ENCODE measurements at places on chromosomes 13 and 19. TPM values are rescaled to one million over a fixed set of nuclear protein-coding genes. Genes with fewer than 3 reads are reported as not detected.

- peak overlapping the region; percentile 81 for H3K27ac ChIP-seq
- H3K36me3 ChIP-seq, result no peaks in the 10 kb centered on the region
- peak; percentile 10 for DNase-seq
These were observed 671 bp upstream of the SLC46A3 start for GRCh38 chr13:28719227-28720055.

The TMEM150B gene
- not detected for total RNA-seq

- H3K4me3 ChIP-seq, result no peak overlapping the region
- H3K27me3 ChIP-seq, result no peaks in the 10 kb centered on the region
- peak overlapping the region; percentile 96 for H3K27ac ChIP-seq
- H3K4me1 ChIP-seq, result peaks cover 38% of the 10 kb centered on the region
These were observed 78.3 kb downstream of the FOXO1 start for GRCh38 chr13:40588101-40588500.

DNA sequence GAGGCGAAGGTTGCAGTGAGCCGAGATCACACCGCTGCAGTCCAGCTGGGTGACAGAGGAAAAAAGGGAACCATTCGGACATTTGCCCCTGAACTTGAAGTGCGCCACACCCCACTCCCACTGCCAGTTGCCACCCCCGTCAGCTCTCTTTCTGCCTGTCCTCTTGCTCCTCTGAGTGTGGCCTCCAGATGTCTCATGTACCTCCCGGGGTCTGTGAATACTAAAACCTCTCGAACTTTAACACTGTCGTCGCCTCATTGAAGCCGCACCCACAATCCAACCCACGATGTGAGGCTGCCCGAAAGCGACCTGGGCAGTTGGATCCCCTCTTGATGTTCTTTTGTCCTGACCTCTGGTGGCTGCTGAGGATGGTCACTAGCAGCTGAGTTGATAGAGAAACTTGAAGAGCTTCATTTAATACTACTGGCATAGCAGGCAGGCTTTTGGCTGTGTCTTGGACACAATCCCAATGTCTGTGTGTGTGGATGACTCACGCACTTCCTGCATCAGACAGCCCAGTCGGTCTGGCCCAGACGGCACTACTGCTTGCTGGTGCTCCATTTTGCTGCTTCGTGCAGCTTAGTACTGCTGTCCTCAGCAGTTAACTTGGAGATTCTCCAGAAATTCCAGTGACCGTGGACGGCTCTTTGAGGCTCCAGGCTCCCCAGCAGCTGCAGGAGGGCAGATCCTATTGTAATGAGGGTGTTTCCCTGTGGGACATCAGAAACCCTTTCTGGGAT lies 4.2 kb downstream of the FPR3 start:
- no peaks in the 10 kb centered on the region for H3K27me3 ChIP-seq
- DNase-seq, result peak; percentile 50
- H3K27ac ChIP-seq, result no peak overlapping the region
- H3K36me3 ChIP-seq, result no peaks in the 10 kb centered on the region
- no peaks in the 10 kb centered on the region for H3K4me1 ChIP-seq

The TMEM147 gene
- 110 TPM for total RNA-seq

GRCh38 chr13:106480351-106480910 lies 55.0 kb downstream of the EFNB2 start:
- DNase-seq, result no peak
- H3K4me1 ChIP-seq, result no peaks in the 10 kb centered on the region
- no peaks in the 10 kb centered on the region for H3K27me3 ChIP-seq
- H3K36me3 ChIP-seq, result no peaks in the 10 kb centered on the region

GRCh38 chr19:29745253-29745652 lies 30.2 kb upstream of the C19orf12 start:
- H3K36me3 ChIP-seq, result no peaks in the 10 kb centered on the region
- no peaks in the 10 kb centered on the region for H3K27me3 ChIP-seq
- DNase-seq, result peak; percentile 23

- H3K4me1 ChIP-seq, result no peaks in the 10 kb centered on the region
- H3K4me3 ChIP-seq, result no peak overlapping the region
- no peak for DNase-seq
- H3K27me3 ChIP-seq, result no peaks in the 10 kb centered on the region
These were observed 55.0 kb downstream of the GGACT start for GRCh38 chr13:100533588-100534041.

The ANGPTL8 gene
- not detected for total RNA-seq

- no peaks in the 10 kb centered on the region for H3K27me3 ChIP-seq
- no peaks in the 10 kb centered on the region for H3K4me1 ChIP-seq
- H3K36me3 ChIP-seq, result no peaks in the 10 kb centered on the region
- H3K4me3 ChIP-seq, result no peak overlapping the region
- no peak for DNase-seq
These were observed 681.0 kb upstream of the PCDH20 start for GRCh38 chr13:62096652-62097051.

- H3K36me3 ChIP-seq, result no peaks in the 10 kb centered on the region
- H3K27me3 ChIP-seq, result no peaks in the 10 kb centered on the region
- no peak overlapping the region for H3K27ac ChIP-seq
- no peak overlapping the region for H3K4me3 ChIP-seq
- H3K4me1 ChIP-seq, result no peaks in the 10 kb centered on the region
- no peak for DNase-seq
These were observed 363.1 kb downstream of the FGF14 start for GRCh38 chr13:102038787-102039186.

DNA sequence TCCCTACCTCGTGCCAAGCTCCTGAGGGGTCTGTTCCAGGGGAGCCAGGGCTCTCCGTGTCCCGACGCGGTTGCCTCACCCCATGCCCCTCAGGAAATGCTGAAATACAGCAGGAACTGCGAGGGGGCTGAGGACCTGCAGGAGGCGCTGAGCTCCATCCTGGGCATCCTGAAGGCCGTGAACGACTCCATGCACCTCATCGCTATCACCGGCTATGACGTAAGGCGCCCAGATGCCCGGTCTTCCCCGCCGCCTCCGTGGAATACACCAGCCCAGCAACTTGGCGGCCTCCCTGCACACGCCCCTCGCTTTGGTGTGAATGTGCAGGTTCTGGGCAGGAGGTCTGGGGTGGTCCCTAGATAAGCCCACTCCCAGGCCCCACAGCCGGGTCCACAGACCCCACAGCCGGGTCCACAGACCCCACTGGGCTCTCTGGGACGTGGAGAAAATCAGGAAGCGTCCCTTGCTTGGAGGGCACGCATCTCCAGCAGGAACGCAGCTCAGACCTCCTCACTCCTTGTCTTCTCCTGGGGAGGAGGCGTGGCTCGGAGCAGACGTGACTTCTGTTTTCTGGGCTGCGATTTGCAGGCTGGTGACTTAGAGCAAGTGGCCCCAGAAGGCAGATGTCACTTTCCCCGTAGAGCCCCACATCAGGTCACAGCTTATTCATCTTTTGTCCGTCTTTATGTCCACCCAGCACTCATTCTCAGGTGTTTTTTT lies 19.4 kb upstream of the F7 start:
- H3K27me3 ChIP-seq, result no peaks in the 10 kb centered on the region
- no peak for DNase-seq
- no peak overlapping the region for H3K27ac ChIP-seq
- no peaks in the 10 kb centered on the region for H3K4me1 ChIP-seq

- no peaks in the 10 kb centered on the region for H3K36me3 ChIP-seq
- H3K4me3 ChIP-seq, result no peak overlapping the region
- no peak for DNase-seq
- no peaks in the 10 kb centered on the region for H3K27me3 ChIP-seq
These were observed 257.9 kb downstream of the COG6 start for GRCh38 chr13:39913339-39913738.

GRCh38 chr19:46006411-46006810 lies 11.1 kb downstream of the CCDC61 start:
- no peak overlapping the region for H3K27ac ChIP-seq
- H3K4me3 ChIP-seq, result no peak overlapping the region
- no peak for DNase-seq
- no peaks in the 10 kb centered on the region for H3K27me3 ChIP-seq
- no peaks in the 10 kb centered on the region for H3K36me3 ChIP-seq
- H3K4me1 ChIP-seq, result no peaks in the 10 kb centered on the region

The LILRA6 gene
- total RNA-seq, result not detected

DNA sequence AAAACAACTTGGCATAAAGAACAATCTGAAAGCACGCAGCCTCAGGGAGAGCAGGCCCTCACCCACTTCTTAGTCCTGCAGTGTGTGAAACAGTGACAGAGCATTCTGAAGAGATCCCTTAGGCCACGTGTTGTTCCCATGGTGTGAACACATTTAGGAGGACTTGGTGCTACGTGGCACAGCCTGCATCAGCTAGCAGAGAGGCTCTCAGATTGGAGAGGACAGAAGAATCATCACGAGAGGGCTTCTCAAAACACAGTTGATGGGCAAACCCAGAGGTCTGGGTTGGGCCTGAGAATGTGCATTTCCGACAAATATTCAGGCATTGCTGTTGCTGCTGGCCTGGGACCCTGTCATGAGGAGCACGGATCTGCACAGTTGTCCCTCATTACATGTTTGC lies 26.1 kb upstream of the TFDP1 start:
- H3K4me3 ChIP-seq, result no peak overlapping the region
- DNase-seq, result no peak
- no peaks in the 10 kb centered on the region for H3K27me3 ChIP-seq
- no peak overlapping the region for H3K27ac ChIP-seq
- no peaks in the 10 kb centered on the region for H3K36me3 ChIP-seq
- H3K4me1 ChIP-seq, result no peaks in the 10 kb centered on the region

DNA sequence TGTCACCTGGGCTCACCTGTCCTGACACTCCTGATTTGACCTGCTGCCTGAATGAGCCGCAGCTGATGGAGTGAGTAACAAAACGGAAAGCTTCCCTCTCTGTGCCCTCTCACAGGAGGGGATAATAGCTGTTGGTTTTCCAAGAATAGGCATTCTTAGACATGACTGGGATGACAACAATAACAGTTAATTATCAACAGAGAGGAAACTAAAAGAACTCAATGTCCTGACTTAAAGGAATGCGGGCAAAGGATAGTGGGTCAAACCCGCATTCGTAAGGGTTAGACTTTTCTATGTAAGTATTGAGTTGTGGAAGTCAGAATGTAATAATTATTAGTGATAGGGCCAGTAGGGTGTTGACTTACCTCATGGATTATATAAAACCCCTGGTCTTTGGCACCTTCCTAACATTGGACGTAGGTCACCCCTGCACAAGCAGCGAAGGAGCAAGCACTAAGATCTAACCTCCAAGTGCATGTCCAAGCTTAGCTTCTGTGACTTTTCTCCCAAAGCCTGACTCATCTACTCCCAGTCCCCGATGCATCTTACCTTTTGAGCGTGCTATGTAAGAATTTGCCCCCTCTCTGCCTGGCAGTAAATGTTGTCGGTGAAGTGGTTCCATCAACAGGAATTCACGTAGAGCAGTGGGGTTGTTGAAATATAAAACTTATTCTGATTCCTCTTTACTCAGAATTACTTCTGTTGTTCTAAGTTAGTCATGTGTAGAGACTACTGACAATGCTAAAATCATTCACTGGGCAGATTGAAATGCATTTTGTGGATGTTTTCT lies 442.3 kb downstream of the FGF9 start:
- H3K36me3 ChIP-seq, result no peaks in the 10 kb centered on the region
- H3K4me3 ChIP-seq, result no peak overlapping the region
- no peaks in the 10 kb centered on the region for H3K27me3 ChIP-seq

DNA sequence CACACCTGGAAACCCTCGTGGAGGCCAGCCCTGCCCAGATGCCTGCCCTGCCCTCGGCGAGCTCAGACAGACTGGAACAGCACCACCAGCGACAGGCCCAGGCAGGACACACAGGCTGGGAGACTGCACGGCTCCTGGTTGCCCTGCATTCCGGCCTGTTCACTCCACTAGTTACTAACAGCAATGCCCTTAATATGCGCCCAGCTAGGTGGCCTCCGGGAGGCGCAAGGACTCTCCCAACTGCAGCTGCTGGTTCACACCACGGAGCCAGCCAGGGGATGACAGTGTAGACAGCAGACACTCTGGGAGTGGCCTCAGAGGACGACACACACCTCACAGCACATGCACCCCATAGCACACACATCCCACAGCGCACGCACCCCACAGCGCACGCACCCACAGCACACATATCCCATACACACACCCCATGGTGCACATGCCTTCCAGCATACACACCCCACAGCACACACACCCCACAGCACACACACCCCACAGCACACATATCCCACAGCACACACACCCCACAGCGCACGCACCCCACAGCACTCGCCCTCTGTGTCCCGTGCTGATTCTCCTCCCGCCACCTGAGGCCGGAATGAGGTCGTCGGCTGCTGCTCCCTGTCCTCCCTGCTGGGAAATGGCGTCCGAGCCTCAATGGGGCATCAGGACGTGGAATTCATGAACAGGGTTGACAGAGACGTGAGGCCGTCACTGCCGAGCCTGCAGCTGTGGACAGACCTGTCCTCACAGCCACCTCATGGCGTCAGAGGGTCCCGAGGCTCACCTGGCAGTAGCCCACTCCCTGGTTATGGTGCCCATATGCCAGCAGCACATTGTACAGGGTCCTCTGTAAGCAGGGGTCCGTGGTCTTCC lies 13.6 kb downstream of the GRTP1 start:
- DNase-seq, result peak; percentile 27
- no peaks in the 10 kb centered on the region for H3K4me1 ChIP-seq
- H3K36me3 ChIP-seq, result no peaks in the 10 kb centered on the region
- no peak overlapping the region for H3K27ac ChIP-seq
- no peaks in the 10 kb centered on the region for H3K27me3 ChIP-seq

DNA sequence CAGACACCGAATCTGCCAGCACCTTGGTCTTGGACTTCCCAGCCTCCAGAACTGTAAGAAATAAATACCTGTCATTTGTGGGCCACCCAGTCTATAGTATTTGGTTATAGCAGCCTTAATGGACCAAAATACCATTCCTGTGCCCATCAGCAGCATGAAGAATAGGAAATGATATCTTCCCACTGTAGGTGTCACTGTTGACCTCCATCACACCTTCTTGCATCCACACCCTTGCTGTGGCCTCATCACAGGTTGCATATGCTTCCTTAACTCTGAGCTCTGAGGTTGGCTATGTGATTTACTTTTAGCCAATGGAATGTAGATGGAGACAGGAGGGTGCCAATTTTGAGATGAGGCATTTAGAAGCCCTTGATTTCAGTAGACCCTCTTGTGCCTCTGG lies 242.0 kb upstream of the TSHZ3 start:
- H3K4me3 ChIP-seq, result no peak overlapping the region
- no peaks in the 10 kb centered on the region for H3K27me3 ChIP-seq
- no peak overlapping the region for H3K27ac ChIP-seq
- no peak for DNase-seq
- no peaks in the 10 kb centered on the region for H3K36me3 ChIP-seq

DNA sequence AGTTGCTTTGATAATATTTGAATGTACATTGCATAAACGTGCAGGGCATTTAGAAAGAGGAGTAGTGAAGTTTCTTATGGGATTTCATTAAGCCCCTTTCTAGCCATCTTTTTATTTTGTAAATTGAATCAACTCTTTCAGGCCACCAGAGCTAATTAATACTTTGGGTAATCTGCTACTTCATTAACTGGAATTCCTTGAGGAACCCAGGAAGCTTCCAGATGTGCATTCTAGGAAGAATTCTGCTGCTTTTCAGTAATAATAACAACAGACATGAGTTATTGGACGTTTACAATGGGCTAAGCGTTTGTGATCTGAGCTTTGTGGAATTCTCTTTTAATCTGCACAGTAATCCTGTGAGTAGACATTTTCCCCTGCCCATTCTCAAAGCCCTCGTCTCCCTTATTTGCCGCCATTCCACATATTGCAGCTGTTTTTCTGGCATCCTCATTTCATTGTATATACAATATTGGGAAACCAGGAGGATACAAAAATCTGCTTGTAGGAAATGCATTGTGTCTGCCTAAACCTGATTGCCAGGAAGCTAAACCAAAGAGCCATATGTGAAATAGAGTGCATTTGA lies 103.9 kb downstream of the HS6ST3 start:
- H3K36me3 ChIP-seq, result no peaks in the 10 kb centered on the region
- no peaks in the 10 kb centered on the region for H3K27me3 ChIP-seq
- no peak for DNase-seq

The IGFLR1 gene
- 10.3 TPM for total RNA-seq

The PSG1 gene
- not detected for total RNA-seq

GRCh38 chr19:48630296-48631063 lies 6.7 kb downstream of the DBP start:
- no peak overlapping the region for H3K4me3 ChIP-seq
- H3K27me3 ChIP-seq, result no peaks in the 10 kb centered on the region
- peaks cover 19% of the 10 kb centered on the region for H3K4me1 ChIP-seq
- DNase-seq, result no peak
- H3K36me3 ChIP-seq, result peaks cover 6% of the 10 kb centered on the region
